ENCODE measurements at places on chromosomes 4 and X.

- DNase-seq: no peak
Measured at GRCh38 chr4:6644792-6645530, 4.5 kb downstream of the MRFAP1 start.

DNA sequence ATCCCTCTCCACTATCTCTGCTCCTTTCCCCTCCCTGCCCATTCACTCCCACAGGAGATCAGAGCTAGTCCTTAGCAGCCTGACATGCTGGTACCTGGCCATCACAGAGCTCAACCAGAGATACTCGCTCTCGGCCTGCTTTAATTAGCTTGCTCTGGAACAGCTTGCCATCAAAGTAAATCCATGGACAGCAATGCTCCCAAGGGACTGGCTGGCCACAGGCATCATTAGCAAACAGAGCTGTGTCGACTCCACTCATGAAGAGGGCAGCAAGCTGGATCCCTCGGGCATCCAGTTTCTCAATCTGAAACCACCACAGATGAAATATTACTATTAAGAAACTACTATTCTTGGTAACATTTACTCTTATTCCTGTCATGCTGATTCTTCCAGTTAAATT, 43.4 kb upstream of the PHF8 start:
- no peak for DNase-seq

DNA sequence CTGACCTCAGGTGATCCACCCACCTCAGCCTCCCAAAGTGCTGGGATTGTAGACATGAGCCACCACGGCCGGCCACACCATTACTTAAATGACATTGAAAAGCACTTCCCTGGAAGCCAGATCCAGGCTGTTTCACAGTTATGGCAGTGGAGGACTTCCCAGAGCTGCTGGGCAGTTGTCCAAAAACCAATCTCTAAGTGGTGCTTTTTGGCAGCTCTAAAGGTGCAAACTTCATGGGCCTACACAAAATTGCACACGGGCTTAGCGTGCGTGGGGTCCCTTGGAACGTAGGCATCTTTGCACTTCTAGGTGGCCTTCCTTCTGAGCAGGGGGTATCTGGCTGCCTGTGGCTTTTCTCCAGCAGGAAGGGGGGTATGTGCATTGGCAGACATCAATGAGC, 172.3 kb downstream of the SHOX start:
- no peak for DNase-seq

DNA sequence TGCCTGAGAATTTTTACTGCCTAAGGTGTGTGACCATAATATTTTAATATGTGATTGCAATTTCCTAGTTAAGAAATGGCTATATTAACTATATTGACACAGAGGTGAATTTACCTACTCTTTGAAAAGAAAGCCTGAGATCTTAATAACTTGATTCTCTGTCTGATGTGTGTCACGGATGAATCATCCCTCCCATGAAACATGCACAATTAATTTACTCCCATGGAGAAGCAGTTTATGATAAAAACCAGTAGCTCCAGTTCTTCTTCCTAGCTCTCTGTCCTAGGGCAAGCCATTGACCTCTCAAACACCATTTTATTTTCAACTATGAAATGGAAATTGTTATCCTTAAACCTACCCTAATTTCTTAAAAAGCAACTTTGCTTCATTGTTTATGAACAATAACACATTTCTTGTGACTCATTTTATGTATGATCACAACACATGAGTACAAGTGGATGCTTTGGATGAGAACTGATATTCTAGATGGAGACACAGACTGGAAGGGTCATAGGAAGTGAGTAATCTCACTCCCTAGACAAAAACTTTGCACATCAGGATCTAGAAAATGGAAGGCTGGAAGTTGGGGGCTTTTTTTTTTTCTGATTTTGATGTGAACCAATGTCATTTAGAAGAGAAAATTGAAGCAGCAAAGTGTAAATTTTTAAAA, 438.3 kb downstream of the GPAT3 start:
- no peak for DNase-seq

DNA sequence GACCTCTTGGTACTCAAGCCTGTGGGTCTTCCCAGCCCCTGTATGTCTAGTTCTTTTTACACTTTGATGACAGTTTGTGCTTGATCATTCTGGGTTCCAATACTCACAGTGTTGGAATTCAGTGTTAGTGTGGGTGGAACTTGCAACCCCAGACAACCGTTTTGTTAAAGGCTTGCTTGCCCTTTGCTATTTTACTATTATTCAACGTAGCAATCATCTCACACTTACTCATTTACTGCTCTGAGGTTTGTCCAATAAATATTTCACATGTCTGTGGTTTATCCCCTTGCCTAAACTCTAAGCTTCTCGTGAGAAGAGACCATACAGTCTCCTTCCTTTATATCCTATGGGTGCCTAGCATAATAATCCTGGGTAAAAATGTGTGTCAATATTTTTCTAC, 15.3 kb downstream of the CCNG2 start:
- DNase-seq: no peak

DNA sequence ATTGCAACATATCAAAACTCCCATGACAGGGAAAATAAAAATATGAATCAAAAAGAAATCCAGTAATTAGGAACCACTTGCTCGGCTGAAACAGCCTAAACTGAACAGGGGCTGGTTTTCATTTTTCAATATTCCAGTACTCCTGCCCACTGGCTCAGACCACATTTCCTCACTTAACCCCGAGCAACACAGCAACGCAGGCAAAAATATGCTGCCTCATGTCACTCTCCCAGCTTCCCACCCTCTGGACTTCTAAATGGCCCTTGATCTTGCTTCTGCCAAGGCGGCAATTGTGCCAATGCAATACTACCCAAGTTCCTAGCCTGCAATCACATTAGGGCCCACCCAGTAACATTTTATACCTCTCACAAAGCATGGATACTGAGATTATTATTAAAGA, 30.6 kb downstream of the USP46 start:
- no peak for DNase-seq

DNA sequence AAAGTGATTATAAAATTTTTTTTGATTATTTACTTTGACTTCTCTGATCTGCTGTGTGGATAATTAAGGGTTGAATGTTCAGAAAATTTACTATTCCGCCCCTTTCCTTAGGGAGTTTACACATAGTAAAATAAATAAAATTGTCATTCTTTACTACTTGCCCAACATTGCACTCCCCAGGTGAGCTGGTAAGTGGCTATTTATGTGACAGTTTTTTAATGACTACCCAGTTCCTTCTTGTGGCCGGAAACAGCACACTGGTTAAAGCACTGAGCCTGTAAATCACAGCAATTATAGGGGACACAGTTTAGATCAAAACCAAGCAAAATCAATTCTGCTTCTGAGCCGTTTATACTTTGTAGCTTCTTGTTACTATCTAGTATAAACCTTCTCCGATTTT, 158.1 kb downstream of the FHIP1A start:
- DNase-seq: no peak

DNA sequence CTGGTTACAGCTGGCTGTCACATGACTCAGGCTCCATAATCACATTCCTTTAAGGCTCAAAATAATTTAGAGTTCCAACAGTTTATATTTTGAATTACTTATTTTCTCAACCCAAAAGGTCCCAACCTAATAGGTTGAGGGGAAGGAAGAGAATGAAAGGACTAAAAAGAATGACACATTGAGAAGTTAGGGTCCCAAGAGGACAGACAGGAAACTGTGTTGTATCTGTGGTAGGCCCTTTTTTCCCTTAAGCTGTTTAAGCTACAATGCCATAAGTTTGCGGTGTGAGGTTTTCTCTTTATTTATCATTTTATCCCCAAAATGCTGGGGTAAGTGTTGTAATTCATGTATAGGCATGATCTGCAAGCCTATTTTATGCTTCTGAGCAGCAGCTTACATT, 290.2 kb downstream of the ZNF674 start:
- no peak for DNase-seq

DNA sequence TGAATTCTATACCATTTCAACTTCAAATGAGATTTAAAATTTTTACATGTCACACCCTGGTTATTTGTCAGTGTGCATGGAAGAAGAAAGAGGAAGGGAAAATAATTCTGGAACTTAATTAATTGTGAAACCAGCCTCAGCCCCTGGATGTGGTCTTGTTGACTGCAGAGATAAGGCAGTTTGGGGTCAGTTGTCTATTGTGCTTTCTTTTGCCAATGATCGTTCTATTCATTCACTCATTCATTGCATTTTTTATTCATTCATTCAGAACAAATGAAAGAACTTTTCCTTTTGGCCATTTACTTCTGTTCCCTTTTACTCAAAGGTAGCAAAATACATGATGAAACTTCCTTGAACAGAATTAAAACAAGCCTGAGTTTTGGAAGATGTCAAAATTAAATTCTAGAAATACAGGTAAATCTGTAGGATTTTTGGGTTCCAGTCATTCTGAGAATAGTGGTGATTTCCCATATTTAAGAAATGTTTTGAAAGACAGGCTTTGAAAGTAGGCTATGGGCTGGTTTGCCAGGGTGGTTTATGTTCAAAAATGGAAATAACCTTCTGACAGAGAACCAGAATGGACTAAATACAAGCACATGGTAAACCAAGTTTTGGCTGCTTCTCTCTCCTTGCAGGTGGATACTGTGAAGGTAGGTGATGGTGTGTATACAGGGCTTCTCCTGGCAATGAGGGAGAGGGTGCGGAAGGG, 35.7 kb downstream of the PARM1 start:
- no peak for DNase-seq

- no peak for DNase-seq
Measured at GRCh38 chr4:167052631-167053091, 181.6 kb downstream of the SPOCK3 start.

- DNase-seq: no peak
Measured at GRCh38 chr4:82852751-82853285, 38.1 kb downstream of the SEC31A start.

GRCh38 chr4:187070158-187070557, 346.5 kb upstream of the FAT1 start:
- no peak for DNase-seq

- no peak for DNase-seq
Measured at GRCh38 chr4:100086766-100087431, 103.4 kb downstream of the DDIT4L start.

- no peak for DNase-seq
Measured at GRCh38 chrX:103002576-103002975, 61.4 kb downstream of the BEX1 start.

Data from CD4-positive, alpha-beta T cell treated with Interleukin-1 beta for 1 hour (primary cell).